Naive thymus-derived CD4-positive, alpha-beta T cell (primary cell): ENCODE measurements at places on chromosomes 13 and 19.

GRCh38 chr13:91758724-91759123, 360.3 kb downstream of the GPC5 start:
- H3K4me3 ChIP-seq, result no peak overlapping the region
- H3K36me3 ChIP-seq, result no peaks in the 10 kb centered on the region
- DNase-seq, result no peak
- H3K27me3 ChIP-seq, result no peaks in the 10 kb centered on the region
- H3K4me1 ChIP-seq, result no peaks in the 10 kb centered on the region

- no peak overlapping the region for H3K27ac ChIP-seq
- peaks cover 4% of the 10 kb centered on the region for H3K4me1 ChIP-seq
- no peaks in the 10 kb centered on the region for H3K27me3 ChIP-seq
- H3K36me3 ChIP-seq, result no peaks in the 10 kb centered on the region
Observed at GRCh38 chr19:48493718-48494401, 17.8 kb downstream of the LMTK3 start.

DNA sequence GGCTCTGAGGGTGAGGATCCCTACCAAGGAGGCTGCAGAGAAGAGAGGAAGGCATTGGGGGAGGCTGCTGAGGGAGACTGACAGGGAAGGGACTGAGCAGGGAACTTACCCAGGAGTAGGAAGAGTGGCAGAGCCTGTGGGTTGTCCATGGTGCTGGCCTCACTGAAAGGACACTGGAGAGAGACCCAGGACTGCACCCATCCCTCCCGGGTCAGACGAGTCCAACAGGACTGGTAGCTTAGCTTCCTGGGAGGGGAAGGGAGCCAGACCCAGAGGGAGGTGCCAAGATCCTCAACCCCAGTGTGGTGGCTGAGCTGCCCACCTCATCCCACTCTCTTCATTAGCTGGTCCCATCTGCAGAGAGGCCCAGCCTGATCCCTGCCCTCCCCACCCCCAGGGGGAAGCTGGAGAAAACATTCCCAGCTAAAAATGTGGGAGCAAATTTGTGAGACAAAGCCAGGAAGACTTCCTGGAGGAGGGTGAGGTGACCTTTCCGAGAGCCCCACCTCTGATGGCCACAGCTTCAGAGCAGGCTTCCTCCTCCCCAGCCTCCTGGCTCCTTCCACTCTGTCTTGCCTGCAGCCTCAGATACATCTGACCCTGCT, at the start of gene VSIG10L:
Gene VSIG10L (minus strand): TSS at position 164 of the 605 bp plus-strand sequence. CDS start 15 bp downstream, at position 149.
- H3K4me1 ChIP-seq, result peaks cover 11% of the 10 kb centered on the region
- no peak within 1 kb of the TSS for H3K4me3 ChIP-seq
- DNase-seq, result no peak

- no peaks in the 10 kb centered on the region for H3K27me3 ChIP-seq
- no peaks in the 10 kb centered on the region for H3K36me3 ChIP-seq
- H3K27ac ChIP-seq, result no peak overlapping the region
Observed at GRCh38 chr13:50521831-50522149, 321.7 kb downstream of the DLEU7 start.

- no peak overlapping the region for H3K27ac ChIP-seq
- no peak for DNase-seq
- no peaks in the 10 kb centered on the region for H3K36me3 ChIP-seq
- no peak overlapping the region for H3K4me3 ChIP-seq
- H3K4me1 ChIP-seq, result no peaks in the 10 kb centered on the region
Observed at GRCh38 chr13:62643799-62644524, 1228.3 kb upstream of the PCDH20 start.

- H3K4me3 ChIP-seq, result peak within 1 kb of the TSS; percentile 89
- peaks cover 16% of the 10 kb centered on the region for H3K4me1 ChIP-seq
- DNase-seq, result peak; percentile 91
Observed at GRCh38 chr19:52028027-52028779, at the start of gene ZNF614. ZNF614 (minus strand) TSS chr19:52028379; CDS start chr19:52025745, 2,634 bp downstream.
